ENCODE measurements at places on chromosomes 1 and 21.

- DNase-seq, result no peak
These were observed 67.3 kb downstream of the LAMC1 start for GRCh38 chr1:183090391-183091006.

GRCh38 chr1:162587761-162588260 is 26.3 kb downstream of the UAP1 start:
- DNase-seq, result no peak

DNA sequence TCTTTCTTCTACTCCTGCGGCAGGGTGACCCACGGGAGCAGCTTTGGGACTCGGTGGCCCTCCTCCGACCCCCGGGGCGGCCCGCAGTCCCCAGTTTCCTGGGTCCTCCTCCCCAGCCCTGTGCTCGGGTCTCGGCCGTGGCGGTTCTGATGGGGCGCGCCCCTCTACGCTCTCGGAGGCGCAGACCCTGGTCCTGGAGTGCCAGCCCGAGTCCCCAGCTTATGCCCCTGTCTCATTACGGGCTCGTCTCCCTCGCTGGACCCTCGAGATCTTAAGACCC is 430 bp downstream of the BTG2 start:
- DNase-seq, result no peak

DNA sequence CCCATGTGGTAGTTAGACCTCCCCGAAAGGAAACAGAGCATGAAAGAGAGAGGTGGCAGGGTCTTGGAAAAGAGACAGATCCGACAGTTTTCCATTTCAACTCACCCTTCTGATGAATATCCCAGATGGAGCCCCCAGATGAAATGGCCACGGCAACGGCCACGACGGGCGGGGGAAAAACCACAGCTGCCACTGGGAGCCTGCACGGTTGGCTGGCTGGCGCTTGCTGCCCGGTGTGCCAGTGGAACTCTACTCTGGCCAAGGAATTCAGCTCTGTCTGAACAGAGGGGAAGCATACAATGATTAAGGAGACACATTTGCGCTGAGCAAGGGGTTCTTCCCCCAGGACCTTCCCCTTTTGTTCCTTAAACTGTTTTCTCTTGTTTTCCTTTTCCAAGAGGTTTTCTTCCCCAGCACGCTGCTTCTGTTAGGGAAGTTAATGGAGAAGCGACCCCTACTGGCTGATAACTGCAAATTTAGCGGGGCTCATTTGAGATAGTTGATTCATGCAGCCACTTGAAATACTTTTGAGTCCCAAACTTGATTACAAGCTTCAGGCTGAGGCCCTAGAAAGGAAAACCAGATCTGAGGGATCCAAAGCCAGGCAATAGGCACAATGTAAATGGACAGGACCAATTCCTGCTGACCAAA is 1122.5 kb downstream of the NCAM2 start:
- DNase-seq, result no peak

- DNase-seq, result no peak
These were observed 19.9 kb downstream of the LGR6 start for GRCh38 chr1:202213361-202214088.

DNA sequence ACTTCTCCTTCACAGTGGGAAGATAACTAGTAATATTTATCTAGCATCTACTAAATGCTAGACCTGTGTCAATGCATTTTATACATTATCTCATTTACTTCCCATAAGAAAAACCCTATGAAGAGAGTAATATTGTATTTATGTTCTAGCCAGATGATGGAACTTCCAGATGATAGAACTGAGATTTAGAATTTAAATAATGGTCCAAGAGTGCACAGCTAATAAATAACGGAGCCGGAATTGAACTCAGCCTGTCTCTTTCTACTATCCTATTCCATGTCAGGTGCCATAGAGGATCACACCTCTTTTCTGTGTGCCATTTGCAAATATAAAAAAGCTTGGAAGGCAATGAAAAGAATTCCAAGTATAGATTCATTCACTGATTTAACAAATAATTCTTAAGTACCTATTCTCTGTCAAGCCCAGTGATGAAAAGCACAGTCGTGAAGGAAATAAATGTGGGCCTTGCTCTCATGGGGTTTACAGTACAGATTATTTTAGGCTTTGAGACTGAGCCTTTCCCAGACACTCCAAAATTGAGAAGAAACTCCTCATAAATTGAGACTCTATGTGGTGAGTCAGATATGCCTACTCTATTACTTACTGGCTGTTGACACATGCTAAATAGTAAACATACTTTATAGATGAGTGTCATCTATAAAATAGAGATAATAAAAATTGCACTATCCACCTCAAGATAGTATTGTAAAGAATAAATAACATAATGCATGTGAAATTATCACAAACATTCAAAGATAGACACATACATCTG is 378.0 kb upstream of the PRMT6 start:
- no peak for DNase-seq

GRCh38 chr1:20729155-20729931 is 3.2 kb downstream of the SH2D5 start:
- DNase-seq, result no peak

DNA sequence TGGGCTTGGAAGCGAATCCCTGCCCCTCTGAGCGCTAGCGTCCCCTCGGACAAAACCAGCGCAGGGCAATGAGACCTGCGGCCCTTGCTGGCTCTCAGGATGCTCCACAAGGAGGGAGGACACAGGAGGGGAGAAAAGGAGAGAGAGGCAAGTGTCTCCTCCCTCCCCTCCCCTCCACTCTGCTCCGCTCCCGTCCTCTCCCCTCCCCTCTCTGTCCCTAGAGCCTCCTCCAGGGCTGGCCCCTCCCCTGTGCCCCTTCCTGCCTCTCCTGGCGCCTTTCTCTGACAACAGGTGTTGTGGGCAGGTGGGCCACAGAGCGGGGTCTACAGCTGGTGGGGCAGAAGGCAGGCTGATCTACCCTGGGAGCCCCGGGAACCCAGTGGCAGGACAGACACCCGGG is 35.2 kb downstream of the TP73 start:
- DNase-seq, result no peak

DNA sequence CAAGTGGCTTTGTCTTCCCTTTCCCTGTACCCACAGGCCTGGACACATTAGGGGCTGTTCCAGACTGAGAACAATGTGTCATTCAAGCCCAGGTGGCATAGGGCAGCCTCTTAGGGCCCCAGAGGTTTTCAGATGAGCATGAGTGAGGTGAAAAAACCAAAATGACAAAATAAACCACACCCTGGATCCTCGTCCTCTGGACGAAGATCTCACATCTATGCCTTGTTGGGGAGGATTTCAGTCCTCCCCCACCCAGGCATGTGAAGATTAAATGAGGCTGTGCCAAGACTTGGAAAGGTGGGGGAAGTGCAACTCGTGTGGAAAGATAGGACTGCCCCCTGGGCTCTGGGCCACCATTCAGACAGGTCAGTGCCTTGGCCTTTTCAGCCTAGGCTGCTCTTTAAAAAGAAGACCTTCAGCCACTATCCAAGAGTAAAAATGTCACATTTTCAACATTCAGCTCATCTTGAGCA is 32.8 kb upstream of the IL19 start:
- no peak for DNase-seq

DNA sequence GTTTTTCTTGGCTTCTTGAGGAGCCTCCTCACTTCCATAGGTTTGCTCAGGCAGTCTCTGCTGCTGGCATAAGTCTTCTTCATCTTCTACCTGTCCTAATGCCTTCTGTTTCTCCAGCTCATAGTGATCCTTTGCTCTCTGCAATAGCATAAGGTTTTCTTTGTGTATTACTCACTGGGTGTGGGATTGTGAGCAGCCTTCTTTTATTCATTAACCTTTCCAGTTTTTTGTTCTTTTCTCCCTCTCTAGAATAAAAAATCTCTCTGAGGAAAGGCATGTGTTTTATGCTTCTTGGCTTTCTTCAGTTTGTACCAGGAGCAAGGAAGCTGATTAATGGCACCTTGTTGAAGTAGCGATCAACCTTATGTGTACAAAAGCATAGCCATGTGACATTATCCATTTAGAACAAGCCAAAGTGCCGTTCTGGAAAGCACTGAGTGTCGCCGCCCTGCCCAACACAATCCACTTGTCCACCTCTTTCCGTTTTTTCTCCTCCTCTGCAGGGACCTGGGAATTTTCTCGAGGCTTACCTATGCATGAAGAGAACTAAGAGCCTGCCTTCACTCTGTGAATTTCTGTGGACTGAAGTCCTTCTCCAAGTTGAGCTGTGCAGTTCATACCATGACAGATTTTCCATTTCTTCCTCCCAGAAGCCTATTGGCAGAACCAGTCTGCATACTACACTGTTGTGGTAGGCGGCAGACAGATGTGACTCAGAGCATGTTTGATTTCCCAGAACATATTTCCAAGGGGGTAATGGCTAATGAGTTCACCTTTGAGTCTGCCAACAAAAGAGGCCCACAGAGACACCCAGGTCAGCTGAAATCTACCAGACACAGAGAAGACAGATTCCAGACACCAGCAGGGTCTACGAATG is 39.0 kb downstream of the DPT start:
- no peak for DNase-seq

DNA sequence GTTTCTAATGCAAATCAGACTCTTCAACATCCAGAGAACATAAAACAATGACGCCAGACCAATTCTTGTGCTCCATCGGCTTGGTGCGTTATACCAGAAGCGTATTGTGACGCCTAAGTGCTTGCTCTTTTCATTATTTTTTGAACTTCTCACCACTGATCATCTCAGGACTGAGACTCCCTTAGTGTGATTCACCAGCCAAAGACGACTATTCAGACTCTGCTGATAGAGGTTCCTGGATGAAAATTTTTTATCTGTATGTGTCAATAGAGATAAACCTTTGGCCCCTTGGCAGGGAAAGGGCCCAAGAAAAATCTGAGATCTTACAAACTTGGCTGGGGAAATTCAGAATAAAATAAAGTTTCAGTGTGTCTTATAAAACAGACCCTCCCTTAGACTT is 856 bp upstream of the GREM2 start:
- no peak for DNase-seq

DNA sequence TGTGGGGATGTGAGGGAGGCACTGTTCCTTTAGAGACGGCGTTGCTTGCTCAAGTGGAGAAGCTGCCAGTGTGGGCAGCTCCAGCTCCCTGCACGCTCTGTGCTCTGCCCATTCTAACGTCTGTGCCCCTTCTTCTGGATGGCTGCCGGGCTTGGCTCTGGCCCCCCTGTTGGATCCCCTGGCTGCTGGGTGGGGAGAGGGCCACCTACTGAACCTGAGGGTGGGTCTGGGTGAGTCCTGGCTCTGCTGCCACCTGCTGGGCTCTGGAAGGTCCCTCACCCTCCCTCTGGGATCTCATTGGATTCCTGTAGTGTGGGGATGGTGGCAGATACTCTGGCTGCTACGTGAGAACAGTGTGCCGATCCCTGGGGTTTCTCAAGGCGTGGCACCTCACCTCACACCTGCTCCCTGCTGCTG is 5.0 kb downstream of the PFKL start:
- no peak for DNase-seq

- no peak for DNase-seq
These were observed 14.9 kb upstream of the RAB42 start for GRCh38 chr1:28577052-28577678.

GRCh38 chr1:232034556-232034955 is 408.0 kb downstream of the DISC1 start:
- no peak for DNase-seq

- DNase-seq, result no peak
These were observed 16.9 kb downstream of the CRB1 start for GRCh38 chr1:197284966-197285365.

DNA sequence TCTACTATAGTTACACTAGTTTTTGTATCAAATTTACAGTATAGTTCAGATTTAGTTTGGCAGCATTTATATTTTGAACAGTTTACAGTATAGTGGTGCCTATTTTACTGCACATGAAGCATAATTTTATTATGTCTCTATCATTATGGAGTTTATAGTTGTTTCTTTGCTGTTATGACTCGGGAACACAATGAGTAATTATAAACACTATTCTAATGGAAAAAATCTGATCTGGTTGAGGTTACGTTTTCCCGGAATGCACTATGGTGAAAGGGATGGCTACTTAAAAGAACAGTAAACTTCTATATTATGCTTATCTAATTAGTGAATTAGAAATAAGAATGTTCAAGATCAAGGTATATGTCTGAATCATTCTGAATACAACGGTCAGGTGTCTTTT is 10.6 kb downstream of the LCA5L start:
- no peak for DNase-seq

- DNase-seq, result no peak
These were observed 123.6 kb downstream of the DTL start for GRCh38 chr1:212158912-212159796.

All from stimulated activated CD8-positive, alpha-beta memory T cell treated with anti-CD3 and anti-CD28 coated beads, Interleukin-4, amount 100 ng/mL, for 1 hour (primary cell).